Stimulated activated CD8-positive, alpha-beta memory T cell treated with anti-CD3 and anti-CD28 coated beads, Interleukin-12 subunit alpha, Interleukin-12 subunit beta, amount 100 ng/mL, for 1 hour (primary cell): ENCODE measurements at places on chromosomes 4 and X.

GRCh38 chr4:106454581-106454980, 86.0 kb upstream of the GIMD1 start:
- DNase-seq: no peak

DNA sequence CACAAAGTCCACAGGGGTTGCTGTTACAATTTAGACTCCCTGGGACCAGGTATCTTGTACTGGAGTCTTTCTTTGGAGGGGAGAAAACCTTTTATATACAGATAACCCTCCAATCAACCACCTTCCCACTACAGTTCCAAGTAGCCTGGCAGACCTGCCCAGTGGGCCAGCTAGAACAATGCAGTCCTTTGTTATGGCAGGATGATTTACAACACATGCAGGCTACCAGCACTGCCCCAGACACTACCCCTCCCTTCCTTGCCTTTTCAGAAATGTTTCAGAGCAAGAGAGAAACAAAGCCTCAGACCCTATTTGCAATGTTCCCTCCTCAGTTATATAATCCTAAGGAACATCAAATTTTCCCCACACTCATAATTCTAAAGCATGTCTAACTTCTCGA, 11.1 kb downstream of the RASL11B start:
- no peak for DNase-seq

DNA sequence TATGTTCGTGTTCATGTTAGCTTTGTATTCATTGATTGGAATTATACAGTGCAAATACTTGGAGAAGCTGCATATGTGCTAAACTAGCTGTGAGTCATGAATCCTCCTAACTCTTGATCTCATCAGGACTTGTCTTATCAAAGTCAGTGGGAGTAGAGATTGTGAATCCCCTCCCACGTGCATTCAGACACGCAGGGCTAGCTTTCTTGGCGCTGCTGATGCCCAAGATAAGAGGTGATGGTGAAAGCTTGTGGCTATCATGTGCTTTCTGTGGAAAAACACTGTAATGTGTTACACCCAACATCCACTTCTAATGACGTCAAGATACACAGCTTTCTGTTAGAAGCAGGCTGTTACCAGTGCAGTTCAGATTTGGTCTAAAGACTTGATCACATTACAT, 348.7 kb upstream of the HAND2 start:
- DNase-seq: no peak

GRCh38 chr4:39864391-39864790, 113.3 kb downstream of the PDS5A start:
- no peak for DNase-seq

DNA sequence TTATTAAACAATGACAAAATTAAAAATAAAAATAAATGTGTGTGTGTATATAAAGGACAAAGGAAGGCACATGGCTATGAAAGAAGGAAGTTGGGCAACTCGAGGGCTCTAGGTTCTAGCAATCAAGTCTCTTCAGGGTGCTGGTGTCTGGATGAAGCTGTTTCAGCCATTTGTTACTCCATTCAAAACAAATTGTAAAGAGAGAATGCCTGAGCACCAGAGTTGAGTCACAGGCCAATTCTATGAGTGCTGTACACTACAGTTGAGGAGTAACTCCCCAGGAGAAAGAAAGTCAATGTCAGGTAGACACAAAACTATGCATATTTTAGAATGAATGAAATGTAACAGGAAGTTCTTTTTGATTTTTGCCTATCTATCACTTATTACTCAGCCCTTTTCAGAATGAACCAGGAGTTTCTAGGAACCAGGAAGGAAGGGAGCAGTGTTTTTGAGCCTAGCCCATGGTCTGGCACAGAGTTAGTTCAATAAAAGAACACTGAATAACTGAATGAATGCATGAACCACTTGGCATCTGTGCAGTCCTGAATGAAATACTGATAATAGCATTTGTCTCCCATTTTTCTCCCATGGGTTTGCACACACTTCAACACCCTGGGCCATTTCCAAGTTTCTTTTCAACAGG, 151.7 kb upstream of the CPEB2 start:
- no peak for DNase-seq

- DNase-seq: no peak
These were observed 178.9 kb upstream of the GPC4 start for GRCh38 chrX:133594156-133594555.

- DNase-seq: no peak
These were observed 146.3 kb upstream of the LEF1 start for GRCh38 chr4:108314900-108315589.

DNA sequence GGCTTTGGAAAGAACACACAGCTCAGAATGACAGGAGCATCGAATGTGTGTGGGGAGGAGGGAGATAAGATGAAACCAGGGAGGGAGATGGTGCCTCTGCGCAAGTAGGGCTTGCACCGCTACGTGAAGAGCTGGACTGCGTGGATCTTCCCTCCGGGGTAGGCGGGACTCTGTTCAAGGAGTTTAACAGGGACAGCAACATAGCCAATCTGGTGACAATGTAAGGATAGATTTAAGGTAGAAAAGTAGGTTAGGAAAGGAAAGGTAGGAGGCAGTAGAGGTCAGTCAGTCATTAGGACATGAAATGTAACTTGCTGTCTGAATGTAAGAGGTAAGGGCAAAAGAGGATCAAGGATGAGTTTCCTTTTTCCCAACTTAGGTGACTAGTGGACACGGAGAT, 152.5 kb downstream of the DCTD start:
- DNase-seq: no peak

DNA sequence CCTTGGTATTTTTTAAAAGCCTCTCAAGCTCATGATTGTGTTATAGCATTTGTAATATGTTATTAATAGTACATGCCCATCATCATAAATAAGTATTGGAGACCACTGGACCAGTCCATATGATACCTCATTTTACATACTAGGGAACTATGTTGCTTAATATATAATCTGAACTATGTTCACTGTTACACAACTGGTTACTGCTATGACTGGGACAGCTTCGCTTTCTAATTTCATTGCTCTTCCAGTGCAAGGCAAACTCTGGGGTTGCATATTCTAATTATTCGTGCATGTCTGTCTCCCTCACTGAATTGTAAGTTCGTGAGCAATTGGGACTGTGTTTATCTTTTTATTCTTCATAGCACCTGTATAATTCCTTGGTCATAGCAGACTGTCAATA, 330.5 kb downstream of the RAPGEF2 start:
- no peak for DNase-seq

DNA sequence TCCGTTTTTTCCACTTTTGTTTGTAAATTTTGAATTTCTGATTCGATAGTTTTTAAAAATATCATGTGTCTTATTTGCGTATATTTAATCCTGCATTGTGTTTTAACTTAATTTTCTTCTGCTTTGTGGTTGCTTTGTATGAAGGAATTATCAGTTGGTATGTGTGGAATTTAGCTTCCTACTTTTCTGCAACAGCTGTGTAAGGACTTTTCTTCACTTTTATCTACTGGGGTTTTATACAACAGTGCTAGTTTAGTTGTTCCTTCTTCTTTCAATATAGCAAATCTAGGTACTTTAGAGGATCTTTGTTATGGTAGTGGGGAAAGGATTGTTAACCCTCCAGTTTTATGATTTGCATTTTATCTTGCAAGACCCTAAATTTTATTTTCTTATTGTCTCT, 410.3 kb downstream of the CCSER1 start:
- DNase-seq: no peak

GRCh38 chr4:79198951-79199587, 126.8 kb downstream of the NAA11 start:
- DNase-seq: no peak

DNA sequence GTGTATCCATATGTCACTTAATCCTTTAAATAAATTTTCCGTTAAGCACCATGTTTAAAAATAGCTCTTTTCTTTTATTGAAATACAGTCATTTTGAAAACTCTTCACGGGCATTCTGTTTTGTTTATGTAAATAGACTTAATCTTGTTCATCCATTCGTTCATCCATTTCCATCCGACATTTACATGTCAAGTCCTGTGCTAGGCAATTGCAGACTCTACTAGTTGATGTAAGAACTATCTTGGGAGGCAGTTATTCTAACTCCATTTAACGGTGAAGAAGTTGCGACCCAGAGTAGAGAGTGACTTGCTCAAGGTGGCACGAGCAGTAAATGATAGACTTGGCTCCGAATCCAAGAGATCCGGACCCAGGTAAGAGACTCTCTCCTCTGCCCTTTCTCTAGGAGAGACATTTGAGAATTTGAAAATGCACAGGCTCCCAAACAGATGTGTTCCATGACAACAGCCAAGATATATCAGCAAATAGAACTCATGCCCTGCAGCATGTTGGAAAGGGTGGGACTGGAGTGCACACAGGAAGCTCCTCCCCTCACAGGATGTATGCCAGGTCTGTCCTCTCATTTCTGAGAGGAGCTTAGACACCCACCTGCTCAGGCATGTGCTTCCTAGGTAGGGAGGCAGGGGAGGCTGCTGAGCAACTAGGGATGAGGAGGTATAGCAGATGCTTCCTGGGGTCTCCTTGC, 64.5 kb downstream of the DRD5 start:
- no peak for DNase-seq

- DNase-seq: no peak
These were observed 33.4 kb downstream of the FRG1 start for GRCh38 chr4:189974056-189974455.

- DNase-seq: no peak
These were observed 11.3 kb downstream of the TDO2 start for GRCh38 chr4:155914782-155915181.

GRCh38 chr4:168632301-168632725, 135.5 kb downstream of the PALLD start:
- DNase-seq: no peak

- no peak for DNase-seq
These were observed 84.9 kb downstream of the SOWAHB start for GRCh38 chr4:76813070-76813469.
